Stimulated activated CD4-positive, alpha-beta T cell treated with anti-CD3 and anti-CD28 coated beads, Interleukin-4, amount 100 ng/mL, for 48 hours (primary cell): ENCODE measurements at places on chromosomes 5 and 9.

- DNase-seq: no peak
Observed at GRCh38 chr5:21723500-21723899, 1129.6 kb downstream of the CDH12 start.

DNA sequence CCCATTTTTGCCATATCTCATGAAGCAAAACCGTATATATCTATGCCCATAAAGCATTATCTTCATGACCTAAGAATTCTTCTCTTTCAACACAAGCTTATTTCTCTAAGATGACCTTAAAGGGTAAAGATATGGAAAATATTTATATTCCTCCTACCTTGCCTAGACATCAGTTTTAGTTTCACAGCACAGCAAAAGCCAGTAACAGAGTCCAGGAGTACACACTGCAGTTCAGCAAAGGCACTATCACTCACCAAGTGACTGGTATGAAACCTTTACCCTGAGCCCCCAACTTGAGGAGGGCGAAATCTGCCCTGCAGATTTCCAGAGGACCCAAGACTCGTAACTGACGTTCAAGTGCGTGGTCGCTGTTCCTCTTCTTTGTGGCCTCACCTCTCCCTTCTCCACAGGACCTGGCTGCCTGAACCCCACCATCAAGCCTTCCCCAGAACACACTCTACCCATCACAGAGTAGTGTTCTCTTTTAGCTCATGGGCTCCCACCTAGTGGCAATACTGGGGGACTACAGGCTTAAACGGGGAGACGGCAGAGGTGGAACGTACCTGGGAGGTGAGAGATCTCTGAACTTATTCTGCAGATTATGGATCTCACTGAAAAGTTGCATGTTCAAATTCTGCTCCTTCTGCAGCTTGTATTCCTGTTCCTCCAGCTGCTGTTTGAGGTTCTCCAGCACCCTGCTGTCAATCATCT, 141.0 kb downstream of the CDK5RAP2 start:
- no peak for DNase-seq

DNA sequence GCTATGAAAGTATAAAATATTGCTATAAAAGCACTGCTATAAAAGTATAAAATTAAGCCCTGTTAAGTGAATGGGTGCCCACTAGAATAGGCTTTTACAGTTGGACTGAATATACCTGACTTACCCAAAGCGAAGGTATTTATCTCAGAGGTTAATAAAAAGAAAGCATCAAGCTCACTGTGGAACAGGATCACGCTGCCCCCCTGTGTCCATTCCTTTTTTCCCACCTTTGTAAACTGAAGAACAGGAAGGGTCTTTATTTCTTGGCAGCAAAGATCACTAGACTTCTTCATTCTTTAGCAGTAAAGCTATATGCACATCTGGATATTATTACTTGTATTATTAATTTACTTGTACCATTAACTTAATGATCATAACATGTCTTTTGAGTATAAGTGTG, 22.1 kb upstream of the PLPP6 start:
- no peak for DNase-seq

DNA sequence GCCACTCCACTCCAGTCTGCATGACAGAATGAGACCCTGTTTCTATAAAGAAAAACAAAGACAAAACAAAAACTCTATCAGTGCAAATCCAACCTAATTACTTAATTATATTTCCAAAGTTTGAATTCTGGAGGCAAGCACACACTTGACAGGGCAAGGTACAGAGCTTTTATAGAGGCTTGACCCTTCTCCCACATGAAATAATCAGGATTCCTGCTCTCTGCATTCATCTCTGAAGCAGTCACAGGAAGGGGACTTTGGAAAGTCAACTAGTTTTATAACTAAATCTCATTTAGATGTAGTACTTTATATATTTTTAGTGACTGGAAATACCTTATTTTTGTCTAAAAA, 91.9 kb upstream of the CHD1 start:
- no peak for DNase-seq

GRCh38 chr9:2565676-2566340, 55.8 kb upstream of the VLDLR start:
- no peak for DNase-seq

DNA sequence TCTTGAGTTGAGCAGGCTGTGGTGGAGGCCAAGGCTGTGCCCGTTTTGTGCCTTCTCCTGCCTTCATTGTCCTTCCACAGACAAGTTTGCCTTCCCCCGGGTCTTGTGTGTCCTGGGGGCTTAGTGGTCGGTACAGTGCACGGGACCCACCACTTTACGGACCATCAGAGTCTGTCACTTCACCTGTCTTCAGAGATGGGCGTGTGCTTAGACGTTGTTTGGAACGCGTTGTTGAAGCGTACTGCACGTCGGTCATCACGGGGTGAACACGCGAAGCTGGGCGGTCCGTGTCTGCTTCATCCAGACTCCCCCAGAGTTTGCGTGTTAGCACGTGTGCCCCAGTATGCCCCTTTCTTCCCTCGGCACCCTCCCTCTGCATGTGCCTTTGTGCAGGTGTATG, 24.8 kb downstream of the CEP72 start:
- DNase-seq: no peak

GRCh38 chr5:112917453-112917995, 4.5 kb downstream of the REEP5 start:
- DNase-seq: peak; percentile 15

- DNase-seq: no peak
Observed at GRCh38 chr5:178624631-178625546, 2.0 kb downstream of the CLK4 start.

GRCh38 chr5:89246864-89247263, 363.9 kb upstream of the MEF2C start:
- DNase-seq: no peak

DNA sequence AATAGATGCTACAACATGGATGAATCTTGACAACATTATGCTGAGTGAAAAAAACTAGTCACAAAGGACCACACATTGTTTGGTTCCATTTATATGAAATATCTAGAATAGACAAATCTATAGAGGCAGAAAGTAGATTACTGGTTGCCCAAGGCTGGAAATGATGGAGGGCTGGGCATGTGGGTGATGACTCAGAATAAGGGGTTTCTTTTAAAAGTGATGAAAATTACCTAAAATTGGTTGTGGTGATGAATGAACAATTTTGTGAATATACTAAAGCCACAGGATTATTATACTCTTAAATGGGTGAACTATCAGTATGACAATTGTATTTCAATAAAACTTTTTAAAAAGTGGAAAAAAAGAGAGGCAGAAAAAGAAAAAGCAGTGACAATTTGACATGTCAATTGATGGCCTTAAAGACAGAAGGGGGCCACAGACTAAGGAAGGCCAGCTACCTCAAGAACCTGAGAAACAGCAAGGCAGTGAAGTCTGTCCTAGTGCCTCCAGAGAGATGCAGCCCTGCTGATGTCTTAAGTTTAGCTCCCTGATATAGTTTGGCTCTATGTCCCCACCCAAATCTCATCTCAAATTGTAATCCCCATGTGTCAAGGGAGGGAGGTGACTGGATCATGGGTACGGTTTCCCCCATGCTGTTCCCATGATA, 182.7 kb downstream of the PIK3R1 start:
- DNase-seq: no peak

DNA sequence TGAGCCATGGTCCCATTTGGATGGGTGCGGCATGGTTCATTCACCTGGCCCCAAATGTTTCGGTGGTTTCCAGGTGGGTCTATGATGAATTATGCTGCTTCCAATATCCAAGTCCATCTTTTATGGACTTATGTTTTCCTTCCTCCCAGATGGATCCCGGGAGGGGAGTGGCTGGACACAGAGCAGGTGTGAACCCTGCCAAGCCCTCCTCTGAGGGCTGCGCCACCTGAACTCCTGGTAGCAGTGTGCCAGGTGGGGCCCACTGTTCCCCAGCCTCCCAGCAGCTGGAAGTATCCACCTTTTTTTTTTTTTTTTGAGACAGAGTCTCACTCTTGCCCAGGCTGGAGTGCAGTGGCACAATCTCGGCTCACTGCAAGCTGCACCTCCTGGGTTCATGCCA, 42.9 kb downstream of the WNK2 start:
- DNase-seq: no peak

GRCh38 chr9:13804532-13804931, 509.4 kb downstream of the NFIB start:
- no peak for DNase-seq

GRCh38 chr9:137020771-137021567, 7.1 kb downstream of the ABCA2 start:
- no peak for DNase-seq

DNA sequence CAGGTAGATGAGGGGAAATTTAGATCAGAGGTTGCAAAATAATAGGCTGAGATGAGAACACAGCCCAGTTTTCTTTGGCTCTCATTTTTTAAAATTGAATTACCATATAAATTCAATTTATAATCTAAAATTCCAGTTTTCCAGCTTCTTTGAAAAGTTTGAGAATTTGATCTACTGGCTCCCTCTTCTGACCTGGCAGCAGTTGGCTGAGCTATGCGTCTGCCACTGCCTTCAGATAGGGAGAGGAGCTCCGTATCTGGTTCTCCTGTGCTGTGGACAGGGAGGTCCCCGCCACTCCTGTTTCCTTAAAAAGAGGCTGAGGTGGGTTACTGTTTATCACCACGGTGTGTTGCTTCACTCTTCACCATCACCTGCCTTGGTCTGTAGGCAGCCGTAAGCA, 103.7 kb downstream of the ARHGAP26 start:
- DNase-seq: no peak

- DNase-seq: no peak
Observed at GRCh38 chr5:170097934-170098333, 7.8 kb upstream of the FOXI1 start.

GRCh38 chr9:33794560-33794959, 801 bp upstream of the PRSS3 start:
- DNase-seq: no peak

DNA sequence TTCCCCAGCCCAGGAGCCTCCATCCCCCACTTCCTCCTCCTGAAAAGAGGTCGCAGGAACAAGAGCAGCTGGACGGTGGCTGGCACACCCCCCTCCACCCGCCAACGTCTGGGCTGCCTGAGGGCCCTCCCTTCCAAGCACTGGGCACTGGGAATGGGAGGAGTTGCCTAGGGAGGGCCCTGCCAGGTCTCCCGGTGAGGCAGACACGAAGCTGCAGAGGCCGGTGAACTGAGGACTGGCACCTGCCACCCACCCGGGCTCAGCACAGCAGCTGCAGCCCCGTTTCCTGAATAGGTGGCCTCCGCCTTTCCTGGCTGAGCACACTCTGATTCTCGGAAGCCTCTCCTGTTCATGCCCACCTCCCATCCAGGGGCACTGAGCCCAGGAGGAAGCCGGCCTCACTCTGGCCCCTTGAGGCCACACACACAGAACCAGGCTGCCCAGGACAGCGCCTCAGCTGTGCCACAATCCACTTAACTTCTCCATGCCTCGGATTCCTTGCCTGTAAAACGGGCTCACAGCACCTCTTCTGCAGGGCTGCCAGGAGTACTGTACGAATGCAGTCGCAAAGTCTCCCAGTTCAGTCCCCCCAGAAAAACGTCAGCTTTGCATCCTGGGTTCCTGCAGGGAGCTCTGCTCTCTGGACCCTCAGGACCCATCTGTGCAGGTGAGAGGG, 1.3 kb downstream of the NPDC1 start:
- DNase-seq: no peak

- no peak for DNase-seq
Observed at GRCh38 chr5:175123542-175123941, 320.4 kb downstream of the DRD1 start.

DNA sequence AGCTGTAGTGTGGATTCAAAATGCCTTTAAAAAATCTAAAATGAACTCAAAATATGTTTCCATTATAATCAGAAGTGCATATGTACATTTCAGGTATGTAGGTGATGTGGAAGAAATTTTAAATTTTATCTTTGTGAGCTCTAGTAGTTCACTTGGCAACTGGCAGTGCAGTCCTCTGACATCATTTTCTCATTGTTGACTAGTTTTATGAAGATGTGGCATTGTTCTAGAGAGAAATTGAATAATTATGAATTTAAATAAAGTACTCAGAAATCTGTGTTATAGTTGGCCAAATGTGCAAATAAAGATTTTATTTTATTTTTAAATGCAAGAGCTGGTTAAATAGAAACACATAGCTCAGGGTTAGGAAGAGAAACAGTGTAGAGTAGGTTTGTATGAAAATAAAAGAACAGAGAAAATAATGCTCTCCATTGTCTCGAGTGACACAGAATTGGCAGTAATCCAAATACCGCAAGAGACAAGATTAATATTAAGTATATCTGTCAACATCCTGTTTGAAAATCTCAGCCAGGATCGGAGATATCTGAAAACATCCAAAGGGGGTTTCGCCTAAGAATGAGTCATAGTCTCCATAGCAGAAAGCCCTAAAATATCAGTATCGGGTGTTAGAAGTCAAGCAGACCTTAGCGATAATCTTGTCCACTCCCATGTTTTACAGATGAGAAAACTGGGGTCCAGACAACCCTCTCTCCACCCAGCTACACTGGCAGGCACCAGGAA, 189.4 kb downstream of the CCDC192 start:
- no peak for DNase-seq

DNA sequence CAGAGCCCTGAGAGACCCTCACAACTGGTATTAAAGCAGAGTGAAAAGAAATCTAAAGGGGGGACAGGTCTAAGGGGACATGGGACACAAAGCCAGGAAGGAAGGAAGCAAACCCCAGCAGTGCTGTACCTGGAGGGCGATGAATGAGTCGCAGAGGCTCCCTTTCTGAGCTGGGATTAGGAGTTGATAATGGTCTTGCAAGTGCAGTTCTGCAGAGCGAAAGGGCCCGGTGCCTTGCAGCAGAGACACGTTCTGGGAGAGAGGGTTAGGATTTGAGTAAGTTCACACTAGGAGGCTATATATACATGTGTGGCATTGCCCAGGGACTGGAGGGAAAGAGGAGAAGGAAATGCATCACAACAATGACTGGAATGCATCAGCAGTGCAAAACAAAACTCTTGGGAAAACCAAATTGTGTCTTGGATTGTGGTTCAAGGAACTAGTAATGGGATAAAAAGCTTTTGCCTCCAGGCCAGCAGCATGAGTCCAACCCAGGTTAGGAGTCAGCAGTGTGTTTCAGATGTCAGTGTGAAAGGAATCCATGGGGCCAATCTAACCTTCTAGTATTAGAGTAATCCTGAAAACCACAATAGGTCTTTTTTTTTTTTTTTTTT, 38.8 kb upstream of the LIFR start:
- no peak for DNase-seq

GRCh38 chr5:159104051-159104651, 4.4 kb upstream of the EBF1 start:
- DNase-seq: no peak

DNA sequence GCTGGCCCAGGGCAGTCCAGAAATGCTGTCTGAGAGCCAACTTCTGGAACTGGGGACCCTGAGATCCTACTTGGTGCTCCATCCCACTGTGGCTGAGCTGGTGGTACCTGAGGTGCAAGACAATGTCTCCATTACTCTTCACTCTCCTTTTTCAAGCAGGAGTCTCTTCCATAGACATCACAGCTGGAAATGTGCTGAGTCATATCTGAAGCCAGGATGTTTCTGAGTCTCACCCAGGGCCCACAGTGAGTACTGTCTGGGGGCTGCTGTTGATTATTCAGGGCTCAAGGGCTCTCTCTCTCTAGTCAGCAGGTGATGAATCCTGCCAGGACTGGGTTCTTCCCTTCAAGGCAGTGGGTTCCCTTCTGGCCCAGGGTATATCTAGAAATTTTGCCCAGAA, 145.2 kb upstream of the TAS2R1 start:
- no peak for DNase-seq

- DNase-seq: no peak
Observed at GRCh38 chr9:108325406-108325805, 530.4 kb downstream of the ACTL7B start.
